ENCODE measurements at places on chromosomes 2 and 18.

GRCh38 chr2:23145460-23145859 is 239.5 kb upstream of the KLHL29 start:
- no peak for DNase-seq

- DNase-seq = no peak
Measured at GRCh38 chr2:15168116-15168515, 393.0 kb downstream of the NBAS start.

DNA sequence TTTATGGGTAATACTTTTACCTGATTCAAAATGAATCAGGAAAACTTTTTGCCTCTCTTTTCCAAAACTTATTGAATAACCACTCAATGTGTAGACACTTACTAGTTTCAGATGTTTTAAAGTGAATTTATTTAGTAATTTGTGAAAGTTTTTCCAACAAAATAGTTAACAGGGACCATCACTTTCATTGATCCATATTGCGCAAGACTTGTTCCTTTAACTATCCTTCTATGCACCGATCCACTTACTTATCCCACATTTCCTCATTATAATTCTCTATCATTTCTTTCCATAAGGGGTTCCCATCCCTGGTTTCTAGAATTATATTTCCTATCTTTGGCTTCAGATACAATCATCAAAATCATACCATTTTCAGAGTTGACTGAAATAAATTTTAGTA is 48.3 kb downstream of the CDH19 start:
- no peak for DNase-seq

- no peak for DNase-seq
Measured at GRCh38 chr18:73752965-73753364, 394.7 kb downstream of the FBXO15 start.

- DNase-seq = no peak
Measured at GRCh38 chr2:219384083-219384713, 3.5 kb downstream of the DNPEP start.

GRCh38 chr2:26359886-26360473 is 13.4 kb upstream of the ADGRF3 start:
- no peak for DNase-seq

GRCh38 chr2:101942851-101943250 is 48.9 kb upstream of the IL1R2 start:
- DNase-seq = no peak

DNA sequence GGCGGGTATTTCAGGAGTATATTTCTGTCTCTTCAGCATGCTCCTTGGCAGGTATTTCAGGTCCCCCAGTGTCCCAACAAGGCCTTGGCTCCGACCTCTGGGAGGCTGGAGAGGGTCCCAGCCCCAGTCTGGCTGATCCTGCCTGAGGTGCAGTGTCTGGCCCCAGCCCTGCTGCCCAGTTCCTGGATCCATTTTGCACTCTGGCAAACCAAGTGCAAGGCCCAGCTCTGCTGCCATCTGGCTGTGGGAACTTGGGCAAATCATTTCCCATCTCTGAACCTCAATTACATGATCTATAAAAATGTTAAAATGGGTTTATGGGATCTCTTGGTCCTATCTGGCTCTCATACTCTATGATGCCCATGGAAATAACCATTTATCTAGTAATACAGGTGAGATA is 63.6 kb downstream of the ZBTB7C start:
- DNase-seq = no peak

DNA sequence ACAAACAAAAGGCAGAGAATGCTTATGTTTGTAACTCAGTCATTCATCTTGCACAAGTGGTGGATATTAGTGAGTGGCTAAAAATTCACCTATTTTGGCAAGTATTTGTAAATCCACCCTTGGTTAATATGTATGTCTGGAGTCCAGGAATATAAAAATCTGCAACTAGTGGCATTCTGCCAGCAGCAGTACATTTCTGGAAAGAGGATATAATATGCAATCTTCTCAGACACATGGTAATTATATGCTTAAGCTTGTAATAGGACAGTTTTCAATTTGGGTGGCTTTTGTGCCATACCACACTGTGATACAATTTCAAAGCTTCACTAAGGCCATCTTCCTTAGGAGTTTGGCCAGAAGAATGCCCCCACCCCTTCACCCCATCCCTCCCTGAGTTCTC is 693.3 kb downstream of the MBD2 start:
- no peak for DNase-seq

DNA sequence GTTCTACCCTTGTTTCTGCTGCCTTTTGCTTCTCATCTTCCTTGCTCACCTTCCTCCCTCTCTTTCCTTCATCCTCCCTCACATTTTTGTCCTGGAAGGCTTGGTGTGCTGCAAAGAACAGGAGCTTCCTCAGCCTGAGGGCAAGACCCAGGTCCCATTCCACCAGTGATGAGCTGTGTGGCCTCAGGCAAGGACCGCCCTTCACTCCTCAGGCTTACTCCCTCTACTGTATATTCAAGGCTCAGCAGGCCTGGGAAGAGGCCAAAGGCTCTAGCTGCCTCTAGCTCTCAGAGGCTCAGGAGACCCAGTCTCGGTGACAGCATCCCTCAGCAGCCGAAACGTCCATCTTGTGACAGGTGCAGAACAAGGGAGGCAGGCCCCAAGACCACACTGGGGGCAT is 97.5 kb downstream of the MRO start:
- DNase-seq = no peak

DNA sequence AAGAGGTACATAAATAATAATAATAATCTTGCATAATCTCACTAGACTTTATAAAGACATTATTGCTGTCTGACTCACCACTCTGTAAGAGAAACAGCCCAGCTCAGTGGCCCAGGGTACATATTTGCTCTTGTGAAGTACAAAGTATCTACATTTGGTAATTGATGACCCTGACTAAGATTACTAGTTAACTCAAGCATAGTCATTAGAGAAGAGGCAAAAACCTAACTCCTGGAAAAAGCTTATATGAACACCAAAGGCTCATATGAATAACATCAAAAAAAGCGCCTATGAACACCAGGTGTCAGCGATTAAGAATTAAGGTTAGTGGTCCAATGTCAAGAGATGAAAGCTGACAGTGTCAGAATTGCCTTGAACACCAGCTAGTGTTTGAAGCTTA is 38.4 kb downstream of the RAD51AP2 start:
- DNase-seq = no peak

GRCh38 chr2:16664809-16665747 is 556 bp downstream of the CYRIA start:
- DNase-seq = no peak

GRCh38 chr18:4603955-4604354 is 148.8 kb upstream of the DLGAP1 start:
- no peak for DNase-seq

DNA sequence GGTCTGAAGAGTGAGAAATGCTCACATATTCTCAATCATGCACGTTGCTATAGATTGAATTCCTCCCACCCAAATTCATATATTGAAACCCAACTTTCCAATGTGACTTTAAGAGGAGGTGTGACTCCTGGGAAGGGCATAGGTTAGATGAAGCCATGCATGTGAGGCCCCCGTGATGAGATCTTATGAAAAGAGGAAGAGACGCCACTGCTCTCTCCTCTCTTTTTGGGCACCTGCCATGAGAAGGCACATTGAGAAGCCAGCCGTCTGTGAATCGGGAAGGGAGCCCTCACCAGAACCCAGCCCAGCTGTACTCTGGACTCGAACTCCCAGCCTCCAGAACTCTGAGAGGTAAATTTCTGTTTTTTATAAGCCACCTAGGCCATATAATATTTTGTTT is 842.6 kb upstream of the SALL3 start:
- no peak for DNase-seq

DNA sequence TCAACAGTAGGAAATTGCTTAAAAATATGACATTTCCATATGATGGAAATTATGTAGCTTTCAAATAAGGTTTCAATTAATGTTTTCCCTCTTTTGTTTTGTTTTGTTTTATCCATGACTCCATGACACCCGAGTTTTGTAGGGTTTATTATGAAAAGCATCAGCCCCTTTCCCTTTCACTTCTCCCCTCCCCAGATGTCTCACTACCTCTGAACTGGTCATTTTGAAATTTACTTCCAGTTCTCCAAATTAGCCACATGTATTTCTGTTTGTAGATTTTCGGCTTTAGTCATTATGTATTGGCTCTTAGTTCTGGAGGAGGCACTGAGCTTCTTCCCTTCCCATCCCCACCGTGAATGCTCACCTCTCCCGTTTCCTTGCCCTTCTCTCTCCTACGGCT is 18.6 kb upstream of the VPS4B start:
- DNase-seq = no peak

DNA sequence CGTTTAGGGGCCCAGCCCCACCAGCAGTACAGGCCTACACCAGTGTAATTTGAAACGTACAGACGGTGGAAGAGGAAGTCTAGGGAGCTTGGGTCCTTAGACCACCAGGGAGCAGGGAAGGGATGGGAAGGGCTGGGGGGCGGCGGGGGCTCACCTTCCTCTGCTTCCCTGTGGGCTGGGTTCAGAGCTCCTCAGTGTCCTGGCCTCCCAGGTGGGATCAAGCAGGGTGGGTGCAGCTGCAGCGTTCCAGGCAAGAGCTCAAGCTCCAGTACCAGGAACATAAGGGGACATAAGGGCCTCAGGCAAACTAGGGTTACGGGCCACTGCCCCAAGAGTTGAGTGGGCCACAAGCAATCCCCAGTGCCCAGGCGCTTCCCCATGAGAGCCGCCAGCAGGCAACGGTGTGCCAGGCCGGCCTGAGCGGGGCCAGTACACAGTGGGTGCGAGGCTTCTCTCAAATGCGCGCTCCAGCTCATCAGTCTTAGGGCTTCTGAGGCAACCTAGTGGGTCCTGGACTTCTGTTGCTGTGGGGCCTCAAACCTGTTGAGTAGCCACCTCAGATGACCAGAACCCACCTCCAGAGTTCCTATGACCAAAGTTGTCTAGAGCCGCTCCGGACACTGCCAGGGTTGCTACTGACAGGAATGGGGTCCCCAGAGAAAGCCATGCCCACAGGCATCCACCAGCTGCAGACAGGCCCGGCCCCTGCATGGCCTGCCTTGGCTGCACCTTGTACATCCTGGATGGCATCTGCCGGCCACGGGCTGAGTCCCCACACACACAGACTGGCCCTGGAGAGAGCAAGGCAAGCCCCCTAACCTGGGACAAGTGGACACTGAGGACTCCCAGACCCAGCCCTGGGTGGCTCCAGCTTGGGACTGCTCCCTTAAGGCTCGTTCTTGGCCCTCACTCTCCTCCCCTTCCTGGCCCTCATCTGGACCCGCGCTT is 5.2 kb downstream of the ANKRD23 start:
- DNase-seq = no peak

DNA sequence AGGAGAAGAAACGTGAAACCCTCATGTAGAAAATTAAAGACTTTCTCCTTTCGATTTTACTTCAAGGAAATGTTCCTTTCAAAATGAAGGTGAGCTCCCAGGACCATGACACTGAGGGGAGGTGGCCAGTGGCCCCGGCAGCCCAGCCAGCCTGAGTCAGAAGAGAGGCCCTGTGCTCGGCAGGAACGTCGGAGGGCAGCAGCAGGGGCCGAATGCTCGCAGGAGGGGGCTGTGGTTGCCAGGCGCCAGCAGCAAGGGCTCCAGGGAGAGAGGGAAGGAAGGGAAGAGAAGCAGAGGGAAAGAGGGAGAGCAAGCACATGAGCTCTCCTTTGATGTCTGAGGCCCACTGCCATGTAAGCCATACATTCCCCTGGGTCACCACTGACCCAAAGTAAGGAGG is 73.3 kb upstream of the ACKR3 start:
- DNase-seq = no peak

- no peak for DNase-seq
Measured at GRCh38 chr2:79846878-79847277, 334.0 kb downstream of the CTNNA2 start.

DNA sequence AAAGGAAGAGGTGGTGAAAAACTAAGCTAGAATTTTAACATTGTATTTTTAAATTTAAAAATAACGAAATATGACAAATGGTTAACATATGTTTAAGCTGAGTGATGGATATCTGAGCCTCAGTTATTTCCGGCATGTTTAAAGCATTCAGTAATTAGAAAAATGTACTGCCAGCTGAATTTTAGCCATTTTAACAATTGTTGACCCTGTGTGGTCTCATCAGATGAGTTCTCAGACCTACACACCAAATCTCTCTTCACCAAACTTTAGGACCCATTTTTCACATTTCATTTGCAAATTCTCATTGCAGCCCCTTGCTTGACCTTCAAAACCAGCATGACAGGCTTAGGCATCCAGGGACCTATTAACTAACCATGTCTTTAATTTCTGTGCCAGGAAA is 91.5 kb upstream of the RGPD4 start:
- DNase-seq = no peak

DNA sequence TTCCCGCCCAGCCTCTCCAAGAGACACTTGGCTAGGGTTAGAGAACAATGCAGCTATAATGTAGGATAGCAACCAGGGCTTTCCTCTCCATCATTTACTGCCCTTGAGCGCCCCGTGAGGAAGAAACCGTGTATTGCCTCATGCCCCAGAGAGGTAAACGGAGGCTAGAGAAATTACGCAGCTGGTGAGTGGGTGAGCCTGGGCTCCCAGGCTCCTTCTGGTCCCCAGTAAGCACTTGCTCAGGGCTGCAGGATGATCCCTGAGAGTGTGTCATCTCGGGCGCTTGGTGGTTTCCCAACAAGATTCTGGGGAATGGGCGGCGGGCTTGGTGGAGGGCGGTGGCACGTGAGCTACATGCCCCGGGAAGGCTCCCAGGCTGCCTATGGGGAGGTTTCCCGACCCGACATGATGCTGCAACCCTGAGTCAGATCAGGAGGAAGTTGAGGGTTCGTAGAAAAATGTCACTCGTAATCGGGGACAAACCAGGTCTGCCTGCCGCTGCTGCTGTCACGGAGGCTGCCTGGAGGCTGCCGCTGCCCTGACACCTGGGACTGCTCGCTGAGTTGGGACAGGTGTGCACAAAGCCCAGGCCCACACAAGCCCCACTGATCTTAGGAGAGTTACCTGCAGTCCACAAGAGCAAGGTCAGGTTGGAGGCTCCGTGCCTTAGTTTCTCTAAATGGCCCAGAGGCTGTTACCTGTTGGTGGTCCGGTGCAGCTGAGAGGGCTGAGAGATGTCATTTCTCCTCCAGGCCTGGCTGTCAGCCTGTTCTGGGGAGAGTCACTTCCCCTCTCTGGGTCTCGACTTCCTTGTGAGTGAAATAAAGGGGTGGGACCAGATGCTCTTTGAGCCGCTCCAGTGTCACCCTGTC is at the start of gene GPR55:
Gene GPR55 (minus strand): TSS at position 773 of the 872 bp plus-strand sequence. CDS start 14,280 bp downstream, outside the sequence.
- DNase-seq = peak; percentile 37

DNA sequence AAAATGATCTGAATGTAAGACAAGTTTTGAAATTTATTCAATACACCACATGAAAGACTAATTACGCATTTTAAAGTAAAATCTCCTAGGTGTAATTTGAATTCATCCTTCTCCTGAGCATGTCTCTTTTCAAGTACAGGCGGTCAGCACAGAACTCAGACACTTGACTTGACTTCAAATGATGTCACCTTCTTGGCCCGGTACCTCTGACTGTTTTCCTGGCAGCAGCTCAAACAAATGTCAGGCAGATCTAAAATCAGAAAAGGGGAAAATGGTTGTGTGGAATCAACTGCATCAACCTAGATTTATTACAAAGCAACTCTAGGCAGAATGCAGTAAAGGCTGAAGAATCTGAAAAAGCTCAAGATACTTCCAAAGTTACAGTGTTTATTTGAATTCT is 11.4 kb upstream of the PROKR1 start:
- no peak for DNase-seq

- peak; percentile 14 for DNase-seq
Measured at GRCh38 chr2:95526360-95527341, 42.1 kb upstream of the TRIM43B start.
